KG1 (cell line): ENCODE measurements at places on chromosomes 5 and 9.

DNA sequence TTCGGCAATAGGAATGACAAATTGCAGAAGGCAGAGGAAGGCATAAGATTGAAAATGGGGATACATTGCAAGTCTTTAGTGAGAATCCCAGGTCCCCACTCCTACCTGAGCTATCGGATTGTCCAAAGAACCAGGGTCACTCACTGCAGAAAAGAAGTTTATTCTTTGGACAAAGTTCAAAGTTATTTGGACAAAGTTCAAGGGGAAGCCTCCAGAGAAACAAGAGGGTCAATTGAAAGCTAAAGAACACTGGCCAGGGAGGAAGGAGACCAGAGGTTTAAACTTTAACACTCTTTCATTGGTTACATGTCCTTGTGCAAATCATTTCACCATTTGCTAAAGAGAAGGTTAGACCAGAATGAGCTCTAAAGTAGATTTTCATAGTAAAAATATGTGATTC is 5.2 kb upstream of the UHRF2 start:
- DNase-seq, result no peak

- no peak for DNase-seq
These were observed 236.2 kb downstream of the IRX2 start for GRCh38 chr5:2515180-2515764.

DNA sequence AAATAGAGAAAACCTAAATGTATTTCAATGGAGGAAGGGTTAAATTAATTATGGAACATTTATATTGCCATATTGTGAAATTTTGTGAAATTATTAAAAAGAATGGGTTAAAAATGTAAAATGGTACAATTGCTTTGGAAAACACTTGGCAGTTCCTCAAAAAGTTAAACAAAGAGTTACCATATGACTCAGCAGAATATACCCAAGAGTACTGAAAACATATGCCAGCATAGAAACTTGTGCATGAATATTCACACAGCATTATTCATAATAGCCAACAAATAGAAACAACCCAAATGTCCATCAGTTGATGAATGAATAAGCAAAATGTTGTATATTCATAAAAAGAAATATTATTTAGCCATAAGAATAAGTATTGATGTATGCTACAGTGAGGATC is 181.0 kb upstream of the MAST4 start:
- no peak for DNase-seq

- no peak for DNase-seq
These were observed 323.9 kb upstream of the RORB start for GRCh38 chr9:74173284-74173683.

DNA sequence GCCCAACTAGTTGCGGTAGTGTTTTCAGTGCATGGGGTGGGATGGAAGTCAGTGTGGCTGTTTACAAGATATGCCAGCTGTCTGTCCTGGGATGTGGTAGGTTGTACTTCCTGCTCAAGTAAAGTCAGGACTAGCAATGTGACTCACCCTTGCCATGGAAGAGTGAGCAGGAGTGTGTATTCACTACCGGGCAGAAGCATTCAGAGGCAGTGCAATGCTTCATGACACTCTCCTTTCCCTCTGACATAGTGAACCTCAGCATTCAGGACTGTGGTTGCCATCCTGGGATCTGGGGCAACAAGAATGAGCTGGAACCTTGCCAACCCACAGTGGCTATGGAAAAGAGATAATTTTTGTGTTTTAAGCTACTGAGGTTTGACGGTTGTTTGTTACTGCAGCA is 68.9 kb downstream of the BOD1 start:
- DNase-seq, result no peak

- no peak for DNase-seq
These were observed 125.3 kb downstream of the ST8SIA4 start for GRCh38 chr5:100777680-100778300.

DNA sequence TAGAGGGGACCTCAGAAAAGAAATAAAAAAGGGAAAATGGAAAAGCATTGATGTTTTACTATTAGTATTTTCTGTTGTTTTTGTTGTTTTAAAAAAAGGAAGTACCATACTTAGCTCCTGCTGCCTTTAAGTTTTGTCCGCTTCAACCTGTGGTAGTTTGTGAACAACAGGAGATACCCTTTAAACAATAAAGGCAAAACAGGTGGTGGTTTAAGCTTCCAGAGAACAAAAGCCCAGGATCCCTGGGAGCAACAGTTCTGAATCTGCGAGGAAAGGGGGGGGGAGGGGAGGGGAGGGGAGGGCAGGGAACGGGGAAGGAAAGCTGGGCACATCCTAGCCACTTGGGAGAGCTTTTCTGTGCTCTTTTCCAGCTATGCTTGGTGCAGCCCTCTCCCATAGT is 2.1 kb upstream of the PSIP1 start:
- no peak for DNase-seq

DNA sequence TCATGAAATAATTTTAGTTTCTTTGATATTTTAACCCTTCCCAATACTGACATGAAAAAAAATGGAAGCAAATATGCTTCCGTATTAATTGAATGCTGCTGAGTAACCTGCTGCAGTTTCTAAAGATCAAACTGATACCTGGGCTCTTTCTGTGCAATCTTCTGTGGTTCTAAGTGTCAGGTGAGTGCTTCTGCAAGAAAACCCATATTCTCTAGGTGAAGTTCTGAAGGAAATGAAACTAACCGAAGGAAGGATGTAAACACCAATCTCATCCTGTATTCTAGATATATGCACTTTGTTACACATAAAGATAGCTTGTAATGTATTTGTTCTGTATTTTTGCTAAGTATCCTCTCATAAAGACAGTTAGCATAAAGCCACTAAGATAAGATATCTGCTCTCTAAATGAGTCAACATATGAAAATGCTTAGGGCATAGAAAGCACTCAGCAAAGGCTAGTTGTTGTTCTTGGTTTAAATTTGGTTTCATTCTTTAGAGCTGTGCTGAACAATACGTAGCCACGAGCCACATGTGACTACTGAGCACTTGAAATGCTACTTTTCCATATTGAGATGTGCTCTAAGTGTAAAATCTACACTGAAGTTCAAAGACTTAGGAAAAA is 52.0 kb downstream of the ITGA2 start:
- DNase-seq, result no peak

GRCh38 chr5:156272139-156272538 is 54.8 kb upstream of the SGCD start:
- no peak for DNase-seq

DNA sequence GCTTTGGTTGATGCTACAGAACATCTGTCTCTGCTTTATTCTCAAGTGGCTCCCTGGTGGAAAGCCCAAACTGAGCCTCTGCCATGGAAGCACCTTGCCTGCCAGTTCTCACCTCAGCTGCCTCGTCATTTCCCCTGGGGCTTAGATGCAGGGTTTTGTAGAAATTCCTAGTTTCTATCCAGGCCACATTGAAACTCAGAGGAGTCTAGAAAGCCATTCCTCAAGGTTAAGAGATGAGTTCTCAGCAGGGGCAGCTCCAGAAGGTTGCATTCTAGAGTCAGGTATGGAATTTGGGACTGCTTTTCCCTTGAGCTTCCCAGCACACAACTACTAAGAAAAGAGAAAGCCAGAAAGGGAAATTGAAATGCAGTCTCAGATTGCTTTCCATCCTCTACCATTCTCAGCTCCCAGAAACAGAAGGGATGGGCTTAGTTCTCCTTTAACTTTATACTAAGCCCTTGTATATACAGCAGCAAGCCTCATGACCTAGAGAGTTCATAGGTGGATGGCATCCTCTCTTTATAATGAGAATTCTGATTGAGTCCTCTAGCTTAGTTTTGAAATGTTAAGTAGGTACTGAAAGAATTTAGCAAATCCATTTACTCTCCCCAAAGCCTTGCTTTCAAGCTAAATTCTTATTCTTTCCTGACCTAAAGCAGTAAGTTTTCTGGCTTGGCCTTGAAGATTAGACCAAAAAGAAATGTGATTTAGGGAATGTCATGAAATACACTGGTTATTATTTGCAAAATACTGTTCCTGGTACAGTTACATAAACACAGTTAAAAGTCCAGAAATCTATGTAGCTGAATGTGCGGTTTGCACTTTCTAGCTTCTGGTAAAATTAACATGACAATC is 66.0 kb upstream of the MEF2C start:
- no peak for DNase-seq

DNA sequence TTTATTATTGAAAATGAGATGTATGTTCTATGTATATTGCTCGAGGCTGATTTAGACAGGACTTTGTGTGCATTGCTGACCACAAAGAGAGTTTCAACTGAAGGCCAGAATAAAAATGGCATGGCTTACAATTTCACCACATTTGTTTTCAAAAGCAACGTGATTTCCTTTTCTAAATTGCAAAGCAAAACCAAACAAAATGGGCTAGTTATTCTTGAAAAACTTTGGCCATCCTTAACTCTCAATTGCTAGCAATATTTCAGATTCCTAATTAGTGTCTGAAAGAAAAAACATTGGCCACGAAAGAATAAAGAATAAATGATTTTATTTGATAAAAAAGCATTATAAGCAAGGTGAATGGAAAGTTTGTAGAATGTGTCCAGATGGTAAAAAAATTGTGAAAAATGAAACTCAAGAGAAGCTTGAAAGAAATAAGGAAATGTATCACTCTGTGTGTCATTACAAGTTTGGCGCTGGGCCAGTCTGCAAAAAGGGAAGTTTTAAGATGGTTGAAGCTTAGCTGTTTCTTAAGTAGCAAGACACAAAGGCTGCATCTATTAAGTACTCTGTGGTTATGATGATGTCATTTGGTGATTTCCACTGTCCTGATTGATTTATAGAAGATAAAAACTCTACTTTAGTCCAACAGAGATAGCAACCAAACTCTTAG is 89.2 kb upstream of the PRLR start:
- peak; percentile 80 for DNase-seq

DNA sequence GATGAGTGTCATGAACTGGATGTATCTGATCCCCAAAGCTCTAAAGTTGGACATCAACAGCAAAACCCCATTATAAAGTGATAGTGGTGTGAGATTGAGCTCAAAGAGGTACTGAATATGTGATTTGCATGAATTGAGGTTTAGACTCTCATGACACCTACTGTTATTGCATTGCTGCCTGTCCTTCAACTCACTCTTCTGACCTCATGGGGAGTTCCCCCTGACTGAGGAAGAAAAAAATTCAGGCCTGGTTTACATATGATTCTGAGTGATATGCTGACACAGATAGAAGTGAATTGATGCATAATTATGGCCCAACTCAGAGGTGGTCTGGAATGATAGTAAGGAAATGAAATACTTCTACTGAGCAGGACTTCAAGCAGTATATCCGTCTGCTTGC is 76.2 kb upstream of the CHD1 start:
- DNase-seq, result no peak

- no peak for DNase-seq
These were observed 46.3 kb upstream of the TAF1L start for GRCh38 chr9:32681751-32682150.

DNA sequence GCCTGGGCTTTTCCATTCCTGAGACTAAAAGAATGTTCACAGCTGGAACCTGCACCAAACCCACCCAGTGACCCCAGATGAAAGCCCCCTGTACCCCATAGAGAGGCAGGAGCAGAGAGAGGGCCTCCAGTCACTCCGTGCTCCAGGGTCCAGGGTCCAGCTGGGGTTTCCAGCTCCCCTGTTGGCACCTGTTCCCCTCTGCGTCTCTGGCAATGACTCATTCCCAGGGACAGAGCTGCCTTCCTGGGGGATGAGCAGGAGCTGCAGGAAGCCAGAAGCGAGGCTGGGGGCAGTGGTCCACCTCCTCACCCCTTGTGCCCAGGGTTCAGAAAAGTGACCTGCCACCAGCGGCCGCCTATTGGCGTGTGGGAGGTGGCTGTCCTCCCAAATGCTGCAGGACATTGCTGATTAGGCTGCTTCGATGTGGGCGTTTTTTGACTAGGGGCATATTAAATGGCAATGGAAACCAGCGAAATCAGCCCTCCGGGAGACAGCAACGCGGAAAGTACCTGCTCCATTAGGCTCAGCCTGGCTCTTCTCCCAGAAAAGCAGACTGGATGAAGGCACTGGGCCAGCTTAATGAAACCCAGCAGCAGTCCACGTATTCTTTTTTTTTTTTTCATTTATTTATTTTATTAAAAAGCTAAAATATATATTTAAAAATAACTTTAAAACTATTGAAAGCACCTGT is 97.4 kb downstream of the DAP start:
- DNase-seq, result no peak

DNA sequence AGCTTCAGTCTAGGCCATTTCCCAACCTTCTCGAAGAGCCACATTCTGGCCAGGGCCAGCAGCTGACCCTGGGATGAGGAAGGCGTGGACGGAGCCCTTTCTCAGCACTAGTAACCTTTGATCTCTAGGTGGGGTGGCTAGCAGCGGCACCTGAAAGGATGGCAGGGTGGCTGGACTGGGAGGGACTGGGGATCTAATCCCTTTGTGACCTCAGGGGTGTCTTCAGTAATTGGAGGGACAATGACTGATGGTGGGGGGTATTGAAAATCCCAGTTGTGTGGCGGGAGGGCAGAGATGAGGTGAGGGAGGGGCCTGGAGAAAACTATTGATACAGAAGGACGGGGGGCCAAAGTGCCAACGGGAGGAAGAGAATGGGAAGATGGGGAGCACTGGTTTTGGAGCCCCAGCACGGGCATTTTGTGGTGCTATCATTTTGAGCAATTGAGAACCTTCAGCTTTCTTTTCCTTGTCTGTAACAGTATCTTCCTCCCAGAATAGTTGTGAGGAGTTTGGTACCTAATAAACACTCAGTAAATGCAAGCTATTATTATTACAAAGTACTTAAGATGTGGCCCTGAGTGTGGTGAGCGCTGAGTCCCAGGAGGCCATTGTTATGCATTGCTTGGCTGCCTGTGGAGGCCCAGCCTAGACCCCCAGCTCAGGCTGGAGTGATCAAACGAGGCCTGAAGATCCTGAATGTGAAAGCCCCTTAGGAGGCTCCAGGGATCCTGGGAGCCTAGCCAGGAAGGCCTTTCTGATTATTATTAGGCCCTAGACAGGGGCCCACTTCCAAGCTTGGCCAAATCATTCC is 37.3 kb upstream of the UBE2D2 start:
- no peak for DNase-seq

DNA sequence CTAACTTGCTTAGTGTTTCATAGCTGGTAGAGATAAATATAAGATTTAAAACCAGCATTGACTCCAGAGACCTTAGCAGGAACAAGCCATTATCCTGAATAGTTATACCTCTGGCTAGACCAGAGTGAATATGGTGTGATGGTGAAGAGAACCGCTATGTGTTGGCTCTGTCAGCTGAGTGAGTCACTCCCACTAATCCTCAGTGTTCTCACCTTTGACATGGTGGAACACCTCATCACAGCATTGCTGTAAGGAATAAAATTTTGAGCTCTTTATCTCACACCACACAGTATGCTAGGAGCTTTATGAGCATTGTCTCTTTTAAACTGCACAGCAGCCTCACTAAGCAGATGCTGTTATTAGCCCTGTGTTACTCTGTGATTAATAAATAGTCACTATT is 90.7 kb upstream of the DHFR start:
- DNase-seq, result no peak

DNA sequence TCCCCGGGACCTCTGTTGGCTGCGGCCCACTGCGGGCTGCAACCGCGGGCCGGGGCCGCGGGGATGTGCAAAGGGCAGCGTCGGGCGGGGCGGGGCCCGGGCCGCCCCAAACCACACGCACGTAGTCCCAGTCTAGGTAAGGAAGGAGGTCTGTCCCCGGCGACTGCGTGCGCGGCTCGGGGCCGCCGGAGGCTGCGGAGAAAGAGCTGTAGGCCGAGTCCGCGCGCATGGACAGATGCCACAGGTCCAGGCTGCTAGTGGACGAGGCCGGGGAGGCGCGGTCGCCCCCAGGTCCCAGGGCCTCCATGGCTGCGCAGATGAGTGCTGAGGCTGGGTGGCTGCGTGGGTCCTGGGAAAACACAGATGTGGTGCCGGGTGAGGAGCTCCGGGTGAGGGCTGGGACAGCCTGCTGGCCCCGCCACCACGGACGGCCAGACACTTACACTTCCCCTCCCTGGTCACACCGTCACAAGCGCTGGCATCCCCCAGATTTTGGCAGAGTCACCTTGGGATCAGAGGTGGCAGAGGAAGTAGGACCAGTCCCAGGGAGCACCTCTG is 4.5 kb downstream of the SHROOM1 start:
- DNase-seq, result no peak
